ENCODE measurements at places on chromosomes 6 and 20.

DNA sequence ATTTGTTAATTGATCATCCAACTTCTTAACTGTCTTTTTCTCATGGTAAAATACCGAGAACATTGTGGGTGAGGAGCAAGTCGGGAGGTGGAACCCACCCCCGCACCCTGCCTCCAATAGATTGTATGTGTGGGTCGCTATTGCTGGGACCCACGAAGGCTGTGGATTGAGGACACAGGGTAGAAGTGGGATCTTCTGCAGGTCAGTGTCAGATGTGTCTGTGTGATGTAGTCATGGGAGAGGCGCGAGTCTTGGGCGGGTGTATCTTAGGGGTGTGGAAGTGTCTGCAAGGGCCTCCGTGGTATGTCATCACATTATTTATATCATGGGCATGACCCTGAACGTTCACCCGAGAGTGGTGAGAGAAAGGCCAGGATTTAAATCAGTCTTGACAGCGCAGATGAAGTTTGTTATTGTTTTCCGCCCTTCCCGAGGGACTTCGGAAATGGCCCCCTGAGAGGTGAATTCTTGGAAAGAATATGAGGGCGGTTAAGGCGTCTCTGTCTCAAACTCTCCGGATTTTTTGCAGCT is 472 bp upstream of the PAQR8 start:
- no peak for DNase-seq

GRCh38 chr20:30594112-30594511 is 663.4 kb upstream of the DEFB115 start:
- no peak for DNase-seq

- DNase-seq = no peak
These were observed 78.7 kb upstream of the PHACTR3 start for GRCh38 chr20:59525500-59526241.

DNA sequence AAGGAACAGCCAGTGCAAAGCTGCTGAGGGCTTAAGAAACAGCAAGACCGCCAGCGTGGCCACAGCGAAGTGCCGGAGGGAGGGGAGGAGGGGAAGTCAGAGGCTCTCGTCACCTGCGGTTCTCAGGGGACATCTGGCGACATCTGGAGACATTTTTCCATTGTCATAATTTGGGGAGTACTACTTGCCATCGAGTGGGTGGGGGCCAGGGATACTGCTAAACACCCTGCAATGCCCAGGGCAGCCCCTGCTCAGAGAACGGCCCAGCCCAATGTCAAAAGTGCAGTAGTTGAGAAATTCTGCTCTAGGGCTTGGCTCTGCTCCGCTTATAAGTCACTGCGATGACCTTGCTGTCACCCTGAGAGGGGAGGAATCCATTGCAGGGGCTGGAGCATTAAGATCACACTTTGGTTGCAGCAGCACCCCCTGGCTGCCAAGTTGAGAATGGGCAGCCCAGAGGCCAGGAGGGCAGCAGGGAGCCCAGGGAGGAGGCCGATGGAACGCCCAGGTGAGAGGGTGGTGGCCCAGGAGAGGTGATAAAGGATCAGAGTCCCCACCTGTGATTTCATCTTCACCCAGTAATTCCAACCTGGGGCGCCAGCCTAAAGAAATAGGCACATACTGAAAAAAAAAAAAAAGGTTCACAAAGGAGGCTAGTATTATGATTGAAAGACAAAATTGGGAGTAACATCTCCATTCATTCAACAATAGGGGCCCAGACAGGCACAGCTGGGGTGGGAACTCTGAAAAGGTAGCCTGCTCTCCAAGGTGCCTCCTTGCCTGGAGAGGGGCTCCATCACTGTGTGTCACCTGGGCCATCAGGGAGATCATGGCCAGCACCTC is 218.2 kb downstream of the BMP7 start:
- no peak for DNase-seq

- no peak for DNase-seq
These were observed 175.5 kb downstream of the CLVS2 start for GRCh38 chr6:123171341-123172115.

DNA sequence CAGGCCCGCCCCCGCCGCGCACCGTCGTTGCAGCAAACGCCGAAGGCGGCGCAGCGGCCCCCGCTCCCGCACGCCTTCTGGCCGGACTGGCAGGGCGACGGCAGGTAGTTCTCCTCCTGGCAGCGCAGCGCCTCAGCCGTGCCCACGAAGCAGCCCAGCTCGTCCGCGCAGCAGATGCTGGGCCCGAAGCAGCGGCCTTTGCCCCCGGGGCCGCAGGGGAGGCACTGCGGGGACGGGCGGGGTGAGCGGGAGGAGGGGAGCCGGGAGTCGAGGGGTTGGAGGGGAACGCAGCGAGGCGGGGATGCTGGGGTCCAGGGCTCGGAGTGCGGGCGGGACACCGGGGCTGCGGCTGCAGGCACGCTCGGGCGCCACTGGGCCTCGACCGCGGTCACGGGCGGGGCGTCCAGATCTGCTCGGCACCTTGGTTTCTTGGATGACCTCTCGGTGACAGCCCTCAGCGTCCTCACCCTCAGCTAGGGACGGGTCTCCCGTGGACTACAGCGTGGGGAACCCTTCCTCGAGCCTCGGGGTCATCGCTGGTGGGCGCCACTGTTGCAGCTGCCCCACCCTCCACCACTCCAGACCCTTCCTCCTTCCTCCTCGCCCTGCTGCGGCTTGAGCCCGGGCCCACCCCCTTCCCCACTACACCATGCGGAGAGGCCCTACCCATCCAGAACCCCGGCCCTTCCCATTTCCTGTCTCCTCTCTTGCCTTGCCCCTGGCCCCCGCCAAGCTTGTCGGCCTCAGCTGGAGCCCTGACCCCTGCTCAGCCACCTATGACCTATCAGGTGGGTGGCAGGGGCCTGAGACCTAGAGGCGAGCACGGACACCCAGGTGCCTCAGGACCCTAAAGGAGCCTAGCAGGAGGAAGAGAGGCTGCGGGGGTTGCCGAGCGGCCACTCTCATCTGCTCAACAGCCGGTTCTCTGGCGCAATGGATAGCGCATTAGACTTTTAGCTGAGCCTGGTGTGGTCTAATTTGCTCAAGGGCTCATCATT is 1.3 kb downstream of the AVP start:
- no peak for DNase-seq

- no peak for DNase-seq
These were observed 239.8 kb downstream of the ARID1B start for GRCh38 chr6:157017022-157017421.

DNA sequence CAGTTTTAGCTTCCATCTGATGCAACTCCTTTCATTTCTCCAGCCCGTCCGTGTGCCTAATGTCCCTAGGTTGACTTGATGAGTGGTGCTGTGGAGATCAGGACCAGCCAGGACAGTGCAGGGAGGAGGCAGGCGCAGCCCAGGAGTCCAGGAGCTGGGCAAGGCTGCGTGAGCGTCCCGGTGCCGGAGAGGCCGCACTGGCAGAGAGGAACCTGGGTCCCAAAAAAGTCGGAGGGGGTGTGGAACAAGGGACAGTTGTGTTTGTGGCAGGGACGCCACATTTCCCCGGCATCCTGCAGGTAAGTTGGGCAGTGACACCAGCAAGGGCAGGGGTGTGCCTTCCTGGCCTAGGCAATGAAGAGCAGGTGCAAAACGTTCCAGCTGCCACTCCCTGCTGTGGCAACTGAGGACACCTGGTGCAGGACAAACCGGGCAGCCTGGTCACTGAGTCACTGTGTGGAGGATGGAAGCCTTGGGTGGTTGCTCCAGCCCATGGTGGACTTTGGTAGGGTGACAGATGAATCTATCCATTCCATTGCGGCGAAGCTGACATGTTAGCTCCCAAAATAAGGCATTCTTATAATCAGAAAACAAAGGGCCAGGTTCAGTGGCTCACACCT is 53.2 kb downstream of the RAMACL start:
- no peak for DNase-seq

GRCh38 chr6:9335431-9335830 is 900.1 kb upstream of the SLC35B3 start:
- DNase-seq = no peak

GRCh38 chr20:20293691-20294385 is 74.1 kb upstream of the INSM1 start:
- DNase-seq = no peak

DNA sequence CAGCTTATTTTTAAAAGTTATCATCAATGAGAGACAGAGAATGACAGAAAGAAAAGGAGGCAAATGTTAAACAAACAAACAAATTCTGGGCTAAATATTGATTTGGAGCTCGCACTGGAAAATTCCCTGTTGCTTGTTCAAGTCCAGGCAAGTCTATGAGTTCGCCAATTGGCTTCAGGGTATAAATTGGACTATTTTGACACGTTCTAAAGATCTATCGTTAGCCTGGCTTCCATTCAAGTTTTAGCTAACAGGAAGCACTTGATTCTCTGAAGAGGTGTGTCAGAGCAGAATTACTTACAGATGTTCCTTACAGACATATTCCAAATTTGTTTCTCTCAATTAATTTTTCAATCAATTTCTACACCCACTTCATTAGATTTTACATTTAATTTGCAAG is 15.8 kb upstream of the RFPL4B start:
- DNase-seq = no peak

- no peak for DNase-seq
These were observed 27.3 kb downstream of the PYGB start for GRCh38 chr20:25274891-25275812.

DNA sequence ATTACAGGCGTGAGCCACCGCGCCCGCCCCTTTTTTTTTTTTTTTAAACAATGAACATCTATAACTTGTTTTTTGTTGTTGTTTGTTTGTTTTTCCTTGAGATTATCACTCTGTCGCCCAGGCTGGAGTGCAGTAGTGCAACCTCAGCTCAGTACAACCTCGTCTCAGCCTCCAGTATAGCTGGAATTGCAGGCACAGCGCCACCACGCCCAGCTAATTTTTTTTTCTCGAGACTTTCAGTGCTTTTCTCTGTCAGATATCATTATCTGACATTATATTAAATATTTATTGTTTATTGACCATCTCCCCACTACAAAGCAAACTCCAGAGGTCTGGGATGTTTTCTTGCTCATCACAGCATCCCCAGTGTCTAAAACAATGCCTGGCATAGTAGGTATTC is 2.3 kb upstream of the DLK2 start:
- no peak for DNase-seq

DNA sequence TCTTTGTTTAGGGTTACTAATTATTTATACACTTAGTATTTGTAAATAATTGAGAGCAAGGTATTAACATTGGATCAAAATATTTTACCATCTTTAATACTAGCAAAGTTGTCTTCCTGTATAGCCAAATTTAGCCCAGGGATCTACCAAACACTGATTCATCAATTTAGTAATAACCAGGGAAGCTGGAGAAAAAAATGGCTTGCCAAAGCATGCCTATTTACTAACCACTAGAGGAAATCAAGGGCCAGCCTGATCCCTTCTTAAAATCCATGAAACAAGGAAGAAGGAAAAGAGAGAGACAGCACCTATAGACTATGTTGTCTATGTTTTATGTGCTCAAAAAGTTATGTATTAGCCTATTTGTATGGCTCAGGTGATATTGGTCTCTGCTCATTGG is 450.3 kb upstream of the GJE1 start:
- no peak for DNase-seq

- DNase-seq = no peak
These were observed 66.0 kb upstream of the UTRN start for GRCh38 chr6:144219056-144219685.
